ENCODE measurements at places on chromosomes 12 and 14.

- DNase-seq = peak; percentile 96
Observed at GRCh38 chr14:76919431-76920330, 93.5 kb downstream of the LRRC74A start.

GRCh38 chr14:62631176-62631575 is 414.1 kb downstream of the KCNH5 start:
- no peak for DNase-seq

DNA sequence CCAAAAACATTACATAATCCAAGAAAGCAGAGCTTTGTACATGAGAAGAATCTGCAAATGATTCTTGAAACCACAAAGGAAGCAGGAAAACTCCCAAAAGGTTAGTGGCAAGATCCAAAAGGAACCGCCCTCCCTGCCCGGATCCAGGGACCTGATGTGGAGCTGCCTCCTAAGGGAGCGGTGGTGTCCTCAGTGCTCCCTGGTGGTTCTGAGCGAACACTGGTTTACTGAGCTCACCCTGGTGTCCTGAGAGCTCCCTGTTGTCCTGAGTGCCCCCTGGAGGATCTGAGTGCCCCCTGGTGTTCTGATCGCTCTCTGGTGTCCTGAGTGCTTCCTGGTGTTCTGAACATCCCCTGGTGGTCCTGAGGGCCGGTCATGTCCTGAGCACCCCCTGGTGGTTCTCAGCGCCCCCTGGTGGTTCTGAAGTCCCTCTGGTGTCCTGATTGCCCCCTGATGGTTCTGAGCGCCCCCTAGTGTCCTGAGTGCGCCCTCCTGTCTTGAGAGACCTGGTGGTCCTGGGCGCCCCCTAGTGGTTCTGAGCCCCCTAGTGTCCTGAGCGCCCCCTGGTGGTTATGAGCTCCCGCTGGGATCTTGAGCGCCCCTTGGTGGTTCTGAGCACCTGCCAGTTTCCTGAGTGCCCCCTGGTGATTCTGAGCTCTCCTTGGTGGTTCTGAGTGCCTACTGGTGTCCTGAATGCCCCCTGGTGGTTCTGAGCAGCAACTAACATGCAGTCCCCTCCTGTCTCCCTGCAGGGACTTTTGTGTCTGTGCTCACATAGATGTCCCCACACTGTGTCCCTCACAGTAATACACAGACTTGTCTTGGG is 891.1 kb downstream of the TMEM121 start:
- DNase-seq = peak; percentile 2

DNA sequence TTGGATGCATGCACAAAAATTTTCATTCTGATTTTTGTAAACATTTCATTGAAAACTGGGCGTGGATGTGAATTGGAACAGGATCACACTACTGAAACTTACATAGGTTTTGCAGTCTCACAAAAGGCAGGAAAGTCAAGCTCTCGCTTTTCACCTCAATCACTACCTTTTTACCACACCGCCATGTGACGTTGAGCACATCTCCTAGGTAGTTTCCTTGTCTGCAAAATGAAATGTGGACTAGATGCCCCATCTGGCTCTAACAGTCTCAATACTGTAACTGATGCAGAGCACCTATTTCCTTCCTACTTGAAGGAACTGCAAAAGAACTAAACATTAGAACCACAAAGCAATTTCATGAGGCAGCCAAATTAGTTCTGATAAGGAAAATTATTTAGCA is 4.4 kb upstream of the YY1 start:
- DNase-seq = no peak

DNA sequence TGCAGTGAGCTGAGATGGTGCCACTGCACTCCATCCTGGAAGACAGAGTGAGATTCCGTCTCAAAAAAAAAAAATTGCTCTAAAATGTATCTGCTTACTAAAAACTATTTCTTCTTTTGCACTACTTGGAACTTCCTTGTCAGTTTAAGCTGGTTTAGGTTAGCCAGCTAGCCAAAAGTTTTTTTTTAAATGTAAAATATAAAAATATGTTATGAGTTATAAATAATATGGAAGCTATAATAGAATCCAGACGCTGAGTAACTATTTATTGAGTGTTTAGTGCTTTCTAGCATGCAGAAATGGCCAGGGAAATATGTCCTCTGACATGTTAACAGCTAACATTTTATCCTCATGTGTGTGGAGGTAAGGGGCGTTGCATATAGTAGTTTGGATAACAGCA is 85.6 kb downstream of the PLEKHA5 start:
- no peak for DNase-seq

GRCh38 chr12:23473071-23473470 is 476.4 kb downstream of the SOX5 start:
- no peak for DNase-seq

DNA sequence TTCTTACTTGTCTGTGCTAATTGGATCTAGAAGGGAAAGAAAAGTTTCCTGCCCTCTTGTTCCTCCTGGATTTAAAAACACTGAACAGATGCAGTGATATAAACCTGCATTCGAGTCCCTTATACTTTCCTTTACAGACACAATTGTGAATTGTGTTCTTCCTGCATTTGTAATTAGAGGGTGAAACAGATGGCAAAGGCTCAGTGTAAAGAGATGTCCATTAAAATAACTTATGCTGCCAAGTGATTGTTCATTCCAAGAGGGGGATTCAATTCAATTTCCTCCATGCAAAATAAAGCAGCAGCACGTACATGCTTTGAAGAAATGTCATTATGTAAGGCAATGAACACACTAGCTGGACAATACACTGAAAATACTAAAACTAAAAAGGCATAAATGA is 248.3 kb upstream of the LRIG3 start:
- no peak for DNase-seq

DNA sequence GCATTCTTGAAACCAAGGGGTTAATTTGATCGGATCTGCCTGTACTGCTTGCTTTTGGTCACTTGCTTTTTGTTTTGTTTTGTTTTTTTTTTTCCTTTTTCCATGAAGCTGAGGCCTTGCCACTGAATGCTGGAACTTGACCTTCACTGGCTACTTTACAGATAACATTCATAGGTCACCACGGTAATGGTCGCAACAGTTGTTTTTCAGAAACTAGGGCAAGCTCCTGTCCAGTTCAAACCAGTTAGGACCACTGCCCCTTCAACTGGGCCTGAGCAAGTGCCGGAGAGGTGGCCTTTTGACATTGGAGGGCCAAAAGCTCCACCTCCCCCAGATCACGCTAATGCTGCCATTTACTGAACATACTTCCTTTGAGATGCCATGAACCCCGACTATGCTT is 147.6 kb downstream of the FOXN3 start:
- DNase-seq = no peak

DNA sequence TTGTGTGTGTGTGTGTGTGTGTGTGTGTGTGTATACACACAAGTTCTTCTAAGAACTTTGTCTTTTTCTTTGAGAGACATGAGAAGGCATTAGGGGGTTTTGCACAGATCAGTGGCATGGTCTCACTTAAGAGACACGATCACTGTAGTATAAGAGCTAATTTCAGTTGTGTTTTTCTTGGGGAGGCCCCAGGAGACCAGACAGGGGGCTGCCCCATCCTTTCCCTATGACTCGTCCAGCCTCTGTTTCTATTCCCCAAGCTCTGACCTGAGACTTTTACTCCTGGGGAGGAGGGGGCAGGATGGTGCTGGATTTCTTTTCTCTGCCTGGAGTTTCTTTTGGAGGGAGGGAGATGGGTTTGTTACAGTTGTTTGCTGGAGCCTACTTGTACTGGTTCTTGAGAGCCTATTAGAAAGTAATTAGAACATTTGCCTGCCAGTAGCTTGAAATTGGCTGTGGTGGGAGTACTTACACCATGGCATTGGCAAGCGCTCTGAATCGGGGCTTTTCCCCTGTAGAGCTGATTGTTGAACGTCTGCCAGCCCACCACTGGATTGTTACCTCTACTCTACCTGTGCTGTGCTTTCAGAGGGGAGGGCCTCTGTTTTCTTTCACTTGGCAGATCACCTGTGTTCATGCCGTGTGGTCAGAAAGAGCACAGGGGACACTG is 109.5 kb downstream of the TSPAN9 start:
- DNase-seq = no peak

DNA sequence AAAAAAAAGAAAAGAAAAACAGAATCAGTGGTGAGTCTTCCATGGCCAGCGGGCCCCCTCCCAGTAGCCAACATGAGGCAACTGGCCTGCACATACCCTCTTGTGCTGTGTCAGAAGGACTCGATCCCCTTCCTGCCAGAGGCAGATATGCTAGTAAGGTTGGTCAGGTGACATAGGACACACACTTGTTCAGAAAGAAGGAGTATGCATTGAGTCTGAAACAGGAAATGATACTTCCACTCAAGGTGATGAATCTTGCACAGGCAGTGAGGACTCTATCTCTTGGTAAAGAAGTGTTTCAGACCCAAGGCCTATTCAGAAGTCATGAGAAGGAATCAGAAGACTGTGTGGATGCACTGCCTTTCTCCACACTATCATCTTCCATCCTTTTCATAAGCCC is 269.7 kb upstream of the FAR2 start:
- no peak for DNase-seq

DNA sequence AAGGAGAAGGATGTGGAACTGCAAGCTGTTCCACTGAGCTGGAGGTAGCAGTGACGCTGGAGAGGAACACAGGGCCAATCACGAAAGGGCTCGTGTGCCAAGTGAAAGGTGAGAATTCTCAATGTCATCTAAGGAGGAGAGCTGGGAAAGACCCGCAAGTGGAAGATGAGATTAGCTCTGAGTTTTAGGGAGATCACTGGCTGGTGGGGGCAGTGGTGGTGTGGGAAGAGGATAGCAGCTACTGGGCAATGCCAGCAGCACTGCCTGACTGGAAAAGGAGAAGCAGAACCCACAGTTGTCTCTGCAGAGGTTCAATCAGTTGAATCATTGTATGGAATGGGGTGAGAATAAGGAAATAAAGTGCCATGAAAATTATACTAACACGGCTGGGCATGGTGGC is 27.8 kb downstream of the SLC25A47 start:
- DNase-seq = no peak

DNA sequence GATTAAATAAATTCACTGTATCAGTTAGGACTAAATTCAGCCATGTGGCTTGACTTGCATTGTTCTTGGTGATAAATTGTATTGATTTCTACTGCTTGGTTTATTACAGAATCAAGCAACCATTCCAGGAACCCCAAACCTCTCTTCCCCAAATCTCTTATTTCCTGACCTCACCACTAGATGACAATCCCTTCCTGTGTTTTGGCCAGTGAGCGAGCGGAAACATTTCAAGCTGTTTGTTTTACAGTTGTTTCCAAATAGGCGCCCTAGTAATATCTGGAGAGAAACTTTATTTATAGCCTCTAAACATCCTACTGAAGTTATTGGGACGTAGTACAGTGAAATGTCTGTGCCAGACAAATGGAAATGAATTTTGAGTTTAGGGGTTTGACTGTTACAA is 161.1 kb downstream of the SNAPC1 start:
- DNase-seq = peak; percentile 5

DNA sequence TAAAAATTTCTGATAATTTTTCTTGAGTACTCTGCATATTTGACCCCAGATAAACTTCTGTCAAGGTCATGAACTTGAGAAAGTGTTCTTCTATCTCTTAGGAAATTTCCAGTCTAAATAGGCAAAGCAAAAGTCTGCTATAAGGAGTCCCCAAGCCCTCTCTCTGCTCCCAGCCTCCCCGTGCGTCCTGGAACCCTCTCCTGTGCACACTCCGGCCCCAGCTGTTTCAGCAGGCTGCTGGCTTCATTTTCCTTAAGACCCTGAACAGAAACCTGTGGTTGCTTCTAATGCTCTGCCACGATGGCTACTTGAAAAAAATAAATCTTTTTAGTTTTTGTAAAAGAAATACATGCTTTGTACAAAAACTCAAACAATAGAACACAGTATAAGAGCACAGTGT is 14.7 kb downstream of the KRT2 start:
- DNase-seq = no peak

GRCh38 chr12:62530596-62530995 is 64.0 kb downstream of the MON2 start:
- peak; percentile 54 for DNase-seq

DNA sequence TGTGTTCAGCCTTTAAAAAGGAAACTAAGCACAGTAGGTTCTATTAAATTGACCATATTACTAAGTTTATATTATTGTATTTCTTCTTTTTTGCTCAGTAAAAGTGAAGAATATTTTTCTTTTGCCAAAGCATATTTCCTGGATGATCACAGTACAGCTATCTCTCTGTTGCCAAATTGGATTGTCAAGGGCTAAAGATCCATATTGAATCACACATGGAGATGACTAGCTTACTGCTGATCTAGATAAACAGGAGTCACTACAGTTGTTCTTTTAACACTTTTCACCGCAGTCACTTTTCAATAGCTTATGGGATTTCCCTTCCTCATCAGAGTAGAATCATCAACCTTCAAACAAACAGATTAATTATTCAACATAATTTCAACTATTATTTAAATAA is 78.6 kb downstream of the LRRC9 start:
- DNase-seq = no peak

GRCh38 chr14:104321088-104321801 is 182.9 kb downstream of the KIF26A start:
- no peak for DNase-seq

- DNase-seq = peak; percentile 74
Observed at GRCh38 chr12:109458771-109459208, 18.3 kb downstream of the KCTD10 start.

- DNase-seq = no peak
Observed at GRCh38 chr12:53961025-53961761, 6.5 kb downstream of the HOXC12 start.

- DNase-seq = no peak
Observed at GRCh38 chr12:27604431-27604830, 80.4 kb downstream of the PPFIBP1 start.

GRCh38 chr12:45773747-45774146 is 44.2 kb downstream of the ARID2 start:
- DNase-seq = no peak

DNA sequence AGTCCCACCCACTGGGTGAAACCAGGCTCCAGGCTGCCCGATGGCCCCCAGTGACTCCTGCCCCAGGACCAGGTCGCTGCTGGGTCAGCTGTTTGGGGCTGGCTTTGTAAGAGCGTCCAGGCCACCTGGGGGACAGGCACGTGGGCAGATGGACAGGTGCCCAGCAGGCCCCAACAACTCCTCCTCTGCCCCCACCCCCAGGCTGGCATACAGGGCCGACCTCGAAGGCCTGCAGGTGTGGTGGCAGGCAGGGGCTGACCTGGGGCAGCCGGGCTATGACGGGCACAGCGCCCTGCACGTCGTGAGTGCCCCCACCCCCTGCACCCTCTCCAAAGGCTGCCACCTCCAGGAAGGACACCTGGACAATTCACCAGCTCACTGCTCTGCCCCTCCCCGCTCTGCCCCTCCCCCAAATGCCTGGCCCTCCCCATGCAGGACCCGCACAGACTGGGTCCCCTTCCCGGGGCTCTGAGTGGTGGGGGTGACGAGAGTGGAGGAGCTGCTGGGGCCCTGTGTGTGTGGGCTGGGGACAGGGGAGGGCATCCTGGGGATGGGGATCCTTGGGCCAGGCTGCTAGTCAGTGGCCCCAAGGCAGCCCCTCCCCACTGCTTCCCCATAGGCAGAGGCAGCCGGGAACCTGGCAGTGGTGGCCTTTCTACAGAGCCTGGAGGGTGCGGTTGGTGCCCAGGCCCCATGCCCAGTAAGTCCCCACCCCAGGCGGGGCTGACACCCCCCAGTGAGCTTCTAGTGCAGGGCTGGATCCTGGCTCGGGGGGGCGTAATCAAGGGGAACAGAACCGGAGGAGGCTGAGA is 26.0 kb downstream of the ASPG start:
- DNase-seq = no peak

GRCh38 chr14:30656190-30656632 is 34.1 kb downstream of the SCFD1 start:
- peak; percentile 47 for DNase-seq

All from fibroblast of pulmonary artery (primary cell).